ENCODE measurements at places on chromosomes 16 and 17. TPM values are rescaled to one million over a fixed set of nuclear protein-coding genes. Genes with fewer than 3 reads are reported as not detected.

Gene KLHL10
- not detected for total RNA-seq

Gene IRX6
- not detected for total RNA-seq

DNA sequence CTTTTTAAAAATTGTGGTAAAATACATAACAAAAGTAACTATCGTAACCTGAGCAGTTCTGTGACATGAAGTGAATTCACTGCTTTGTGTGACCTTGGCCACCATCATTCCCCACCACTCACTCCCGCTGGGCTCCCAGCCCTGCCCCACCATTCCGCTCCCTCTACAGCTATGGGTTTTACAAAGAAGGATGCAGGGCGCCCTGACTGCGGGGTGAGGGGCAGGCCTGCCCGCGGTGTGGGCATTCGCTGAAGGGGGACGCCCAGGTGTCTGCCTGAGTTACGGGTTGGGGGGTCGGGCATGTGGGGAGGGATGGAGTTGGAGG lies at the start of gene CEMP1:
CEMP1 (minus strand) TSS at position 38 of the 325 bp plus-strand sequence. CDS start 335 bp downstream, outside the sequence.
- DNase-seq, result no peak

Gene PLEKHG4
- total RNA-seq, result 11.3 TPM

DNA sequence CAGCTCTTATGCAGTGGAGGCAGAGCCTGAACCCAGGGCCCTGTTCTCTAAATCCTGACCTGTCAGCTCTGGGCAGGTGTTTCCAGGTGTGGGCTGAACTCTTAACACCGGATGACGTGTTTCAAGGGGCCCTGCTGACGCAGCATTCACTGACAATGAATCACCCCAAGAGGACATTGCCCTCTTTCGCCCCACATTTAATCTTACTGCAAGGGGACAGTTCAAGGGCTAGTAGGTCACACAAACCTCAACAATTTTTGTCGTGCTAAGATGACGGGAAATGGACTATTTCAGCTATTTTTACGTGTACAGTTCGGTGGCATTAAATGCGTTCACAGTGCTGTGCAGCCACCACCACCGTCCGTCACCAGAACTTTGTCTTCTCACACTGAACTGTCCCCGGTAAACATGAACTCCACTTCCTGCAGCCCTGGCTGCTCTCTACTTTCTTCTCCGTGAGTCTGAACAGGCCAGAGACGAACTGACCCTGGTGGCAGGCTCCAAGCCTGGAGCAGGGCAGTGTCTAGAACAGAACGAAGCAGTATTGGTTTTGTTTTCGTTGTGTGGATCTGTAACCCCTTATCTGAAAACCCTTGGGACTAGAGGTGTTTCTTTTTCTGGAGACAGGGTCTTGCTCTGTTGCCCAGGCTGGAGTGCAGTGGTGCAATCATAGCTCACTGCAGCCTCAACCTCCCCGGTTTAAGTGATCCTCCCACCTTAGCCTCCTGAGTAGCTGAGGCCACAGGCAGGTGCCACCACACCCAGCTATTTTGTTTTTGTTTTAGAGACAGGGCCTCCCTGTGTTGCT lies 88.4 kb upstream of the CIBAR2 start:
- no peak for DNase-seq

DNA sequence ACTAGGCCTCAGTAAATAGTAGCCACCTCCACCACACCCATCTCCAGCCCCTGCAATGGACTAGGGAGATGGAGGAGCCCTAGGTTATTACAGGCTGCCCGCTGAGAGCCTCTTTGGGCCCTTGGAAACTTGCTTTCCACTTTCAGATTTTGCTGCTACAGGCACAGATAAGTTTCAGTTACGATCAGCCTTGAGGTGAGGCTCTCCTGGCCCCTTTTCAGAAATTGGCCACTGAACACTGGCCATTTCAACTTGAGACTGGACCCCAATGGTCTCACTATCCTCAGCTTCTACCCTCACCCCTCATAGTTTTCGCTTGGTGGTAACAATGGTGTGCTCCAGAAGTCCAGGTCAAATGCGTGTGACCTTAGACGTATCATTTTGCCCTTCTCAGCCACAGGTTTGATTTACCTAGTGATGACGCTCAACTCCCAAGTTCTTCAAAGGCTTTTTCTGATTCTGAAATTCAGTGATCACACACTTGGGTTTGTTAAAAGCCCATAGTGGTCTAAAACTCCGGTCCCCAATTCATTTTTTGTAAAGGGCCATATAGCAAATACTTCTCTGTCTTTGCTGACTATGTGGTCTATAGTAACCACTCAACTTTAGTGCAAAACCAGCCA lies 1.0 kb downstream of the PMM2 start:
- DNase-seq, result no peak

- DNase-seq, result no peak
Observed at GRCh38 chr17:3810019-3810418, 9.0 kb upstream of the ITGAE start.

GRCh38 chr17:13395862-13396261 lies 205.9 kb downstream of the HS3ST3A1 start:
- DNase-seq, result no peak

DNA sequence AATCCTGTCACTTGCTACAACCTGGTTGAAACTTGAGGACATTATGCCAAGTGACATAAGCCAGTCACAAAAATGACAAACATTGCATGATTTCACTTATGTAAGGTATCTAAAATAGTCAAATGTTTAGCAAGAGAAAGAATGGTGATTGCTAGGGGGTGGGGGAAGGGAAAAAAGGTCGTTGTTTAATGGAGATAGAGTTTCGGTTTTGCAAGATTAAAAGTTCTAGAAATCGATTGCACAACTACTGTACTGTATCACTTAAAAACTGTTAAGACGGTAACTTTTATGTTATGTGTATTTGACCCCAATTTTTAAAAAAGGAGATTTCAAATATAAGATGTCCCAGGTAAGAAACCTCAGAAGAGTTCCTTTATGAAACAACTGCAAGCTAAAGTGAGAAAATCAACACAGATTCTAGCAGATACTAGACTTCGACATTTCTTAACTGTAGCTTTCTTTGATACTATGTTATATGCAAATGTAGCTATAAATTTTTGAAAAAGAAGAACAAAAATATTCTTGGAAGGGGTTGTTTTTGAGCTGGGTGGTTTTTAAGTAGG lies 5.9 kb downstream of the MEOX1 start:
- DNase-seq, result no peak

GRCh38 chr16:46748775-46749705 lies 896 bp upstream of the MYLK3 start:
- no peak for DNase-seq

GRCh38 chr17:51147650-51148049 lies 5.7 kb upstream of the NME1 start:
- no peak for DNase-seq

DNA sequence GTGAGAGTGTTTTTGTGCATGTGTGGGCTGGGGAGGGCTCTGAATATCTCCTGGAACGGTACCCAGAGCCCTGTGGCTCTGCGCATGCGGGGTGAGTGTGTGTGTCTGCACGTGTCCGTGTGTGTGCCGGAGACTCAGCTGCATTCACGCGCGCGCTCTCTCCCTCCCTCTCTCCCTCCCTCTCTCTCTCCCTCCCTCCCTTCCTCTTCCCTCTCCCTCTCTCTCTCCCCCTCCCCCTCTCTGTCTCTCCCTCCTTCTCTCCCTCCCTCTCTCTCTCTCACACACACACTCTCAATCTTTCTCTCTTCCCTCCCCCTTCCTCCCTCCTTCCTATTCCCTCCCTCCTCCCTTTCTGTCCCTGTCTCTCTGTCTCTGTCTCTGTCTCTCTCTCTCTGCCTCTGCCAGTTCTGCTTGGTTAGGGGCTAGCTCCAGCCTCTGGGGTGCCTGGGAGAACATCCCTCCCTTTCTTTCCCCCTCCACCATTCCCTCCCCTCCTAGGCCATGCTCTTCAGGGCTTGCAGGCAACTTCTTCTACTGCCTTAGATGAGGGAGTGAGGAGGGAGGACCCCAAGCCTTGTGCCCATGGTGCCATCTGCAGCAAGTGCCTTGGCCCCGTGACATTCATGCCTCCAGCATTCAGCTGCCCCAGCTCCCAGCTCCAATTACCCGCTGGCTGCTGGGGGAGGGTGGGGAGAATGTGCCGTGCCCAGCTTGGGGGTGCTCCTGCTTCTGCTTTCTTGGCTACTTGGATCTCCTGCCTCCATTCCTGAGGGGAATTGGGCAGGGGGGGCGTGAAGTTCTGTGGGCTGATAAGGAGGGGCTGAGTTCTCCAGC lies 6.4 kb downstream of the THRA start:
- DNase-seq, result peak; percentile 80

Gene SEPTIN12
- total RNA-seq, result not detected

GRCh38 chr16:62135911-62136310 lies 99.7 kb upstream of the CDH8 start:
- DNase-seq, result no peak

DNA sequence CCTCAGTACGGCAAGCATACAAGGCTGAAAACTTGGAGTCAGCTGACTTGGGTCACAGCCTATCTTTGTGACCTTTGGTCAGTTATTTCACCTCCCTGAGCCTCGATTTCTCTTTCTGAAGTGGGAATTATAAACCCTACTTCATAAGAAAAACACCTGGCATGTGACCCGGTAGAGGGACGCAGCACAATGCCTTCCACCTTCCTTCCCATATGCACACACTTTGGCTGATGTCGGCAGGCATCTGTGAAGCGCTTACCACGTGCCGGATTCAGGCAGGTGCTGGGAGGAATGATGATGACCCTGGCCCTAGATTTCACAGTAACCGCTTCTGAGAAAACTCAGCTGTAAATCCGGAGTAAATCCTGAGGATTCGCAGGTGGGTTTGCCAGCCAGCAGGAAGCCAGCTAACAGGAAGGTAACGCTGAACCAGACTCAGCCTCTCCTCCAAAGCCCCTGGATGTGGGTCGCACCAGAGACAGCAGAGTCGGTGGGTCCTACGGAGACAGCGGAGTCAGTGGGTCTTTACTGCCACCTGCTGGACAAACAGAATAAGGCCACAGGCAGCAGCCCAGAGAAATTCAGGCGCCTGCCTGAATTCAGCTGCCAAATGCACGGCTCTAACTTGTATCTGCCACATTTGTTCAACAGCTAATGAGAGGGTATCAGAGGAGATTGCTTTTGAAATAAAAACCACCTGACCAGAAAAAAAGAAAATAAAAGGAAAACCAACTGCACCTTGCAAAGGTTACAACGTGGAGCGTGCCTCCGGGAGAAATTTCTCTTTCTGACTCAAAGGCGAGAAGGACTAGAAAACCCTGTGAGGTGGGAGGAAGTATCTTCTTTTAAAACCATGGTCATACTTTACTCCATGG lies 16.6 kb downstream of the COPRS start:
- peak; percentile 59 for DNase-seq

Gene GRIN2C
- not detected for total RNA-seq

Gene MMP25
- 0.11 TPM for total RNA-seq

Gene DHX58
- 32.8 TPM for total RNA-seq

DNA sequence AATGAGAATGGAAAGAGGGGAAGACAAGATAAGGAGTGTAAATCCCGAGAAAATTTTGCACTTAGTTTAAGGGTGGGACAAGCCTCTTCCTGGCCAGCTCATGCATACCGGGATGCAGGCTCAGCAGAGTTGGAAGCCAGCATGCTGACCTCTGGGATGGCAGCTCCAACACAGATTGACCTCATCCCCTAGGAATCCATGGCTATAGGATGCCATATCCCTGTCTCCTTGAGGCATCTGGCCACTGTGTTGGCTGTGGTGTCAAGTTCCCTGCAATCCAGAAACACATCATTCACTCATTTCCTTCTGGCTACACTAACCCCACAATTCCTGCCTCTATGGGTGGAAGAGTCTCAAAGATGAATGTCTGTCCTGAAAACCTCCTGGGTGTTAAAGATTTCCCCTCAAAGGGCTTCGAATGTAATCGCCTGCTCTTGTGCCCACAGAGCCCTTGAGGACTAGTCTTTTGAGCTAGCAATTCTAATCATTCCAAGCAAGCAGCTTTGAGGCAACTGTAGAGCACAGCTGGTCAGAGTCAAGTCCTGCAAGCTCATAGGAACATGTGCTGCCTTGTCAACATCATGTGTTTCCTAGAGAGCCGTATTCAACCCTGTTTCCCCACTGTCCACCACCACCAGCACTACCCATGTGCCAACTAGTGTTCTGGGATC lies 141.4 kb downstream of the PMP22 start:
- no peak for DNase-seq

Gene HSD3B7
- total RNA-seq, result 0.25 TPM

Gene CACNG1
- total RNA-seq, result not detected

Gene CLEC19A
- not detected for total RNA-seq

Gene CCR7
- total RNA-seq, result 196 TPM

DNA sequence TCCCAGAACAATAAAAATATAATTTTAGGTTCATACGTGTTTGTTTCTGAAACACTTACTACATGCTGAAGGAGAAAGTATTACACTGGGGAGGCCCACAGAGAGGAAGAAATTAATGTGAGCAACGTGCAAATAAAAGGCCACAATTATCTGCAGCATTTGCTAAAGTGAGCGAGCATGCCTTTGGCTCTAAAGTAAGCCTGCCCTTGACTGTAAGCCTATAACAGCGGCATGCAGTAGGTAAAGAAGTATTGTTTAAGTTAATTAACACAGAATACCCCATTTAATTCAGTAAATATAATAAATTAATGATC lies 13.2 kb upstream of the COTL1 start:
- DNase-seq, result no peak

DNA sequence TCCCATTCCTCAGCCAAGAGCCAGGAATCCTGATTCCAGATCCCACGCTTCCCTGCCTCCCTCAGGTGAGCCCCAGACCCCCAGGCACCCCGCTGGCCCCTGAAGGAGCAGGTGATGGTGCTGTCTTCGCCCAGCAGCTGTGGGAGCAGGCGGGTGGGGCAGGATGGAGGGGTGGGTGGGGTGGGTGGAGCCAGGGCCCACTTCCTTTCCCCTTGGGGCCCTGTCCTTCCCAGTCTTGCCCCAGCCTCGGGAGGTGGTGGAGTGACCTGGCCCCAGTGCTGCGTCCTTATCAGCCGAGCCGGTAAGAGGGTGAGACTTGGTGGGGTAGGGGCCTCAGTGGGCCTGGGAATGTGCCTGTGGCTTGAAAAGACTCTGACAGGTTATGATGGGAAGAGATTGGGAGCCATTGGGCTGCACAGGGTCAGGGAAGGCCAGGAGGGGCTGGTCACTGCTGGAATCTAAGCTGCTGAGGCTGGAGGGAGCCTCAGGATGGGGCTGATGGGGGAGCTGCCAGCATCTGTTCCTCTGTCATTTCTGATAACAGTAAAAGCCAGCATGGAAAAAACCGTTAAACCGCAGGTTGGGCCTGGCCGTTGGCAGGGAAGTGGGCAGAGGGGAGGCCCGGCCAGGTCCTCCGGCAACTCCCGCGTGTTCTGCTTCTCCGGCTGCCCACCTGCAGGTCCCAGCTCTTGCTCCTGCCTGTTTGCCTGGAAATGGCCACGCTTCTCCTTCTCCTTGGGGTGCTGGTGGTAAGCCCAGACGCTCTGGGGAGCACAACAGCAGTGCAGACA lies at the start of gene SPN:
SPN (plus strand) TSS at position 232 of the 791 bp plus-strand sequence; CDS start at position 714, 482 bp downstream.
- no peak for DNase-seq

DNA sequence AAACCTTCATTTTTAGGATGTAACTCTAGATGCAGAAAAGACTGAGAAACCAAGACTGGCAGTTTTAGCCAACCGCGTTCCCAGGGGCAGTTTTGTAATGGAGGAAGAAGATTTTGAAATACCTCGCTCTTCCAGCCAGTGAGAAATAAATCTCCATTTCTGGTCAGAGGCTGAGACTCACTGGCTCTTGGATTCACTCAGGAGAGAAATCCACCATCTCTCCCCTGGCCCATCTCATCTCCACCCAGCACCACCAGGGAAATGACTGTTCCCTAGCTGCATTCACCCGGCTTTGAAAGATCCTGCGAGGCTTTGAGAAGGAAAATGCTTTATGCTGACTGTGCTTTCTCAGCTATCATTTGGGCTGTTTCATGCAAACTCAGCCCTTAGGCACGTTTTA lies 185.2 kb downstream of the SOX9 start:
- no peak for DNase-seq

Gene SOX8
- total RNA-seq, result 1.4 TPM

- no peak for DNase-seq
Observed at GRCh38 chr17:34719569-34719968, 140.2 kb downstream of the TMEM132E start.

Gene LGALS9B
- total RNA-seq, result not detected

GRCh38 chr17:34299956-34300577 lies 14.5 kb downstream of the CCL11 start:
- DNase-seq, result no peak
